ENCODE measurements at places on chromosomes 13 and 19.

GRCh38 chr13:100662468-100663211 is 12.0 kb downstream of the TMTC4 start:
- no peak for DNase-seq

GRCh38 chr13:28581451-28581850 is 77.5 kb upstream of the POMP start:
- DNase-seq, result no peak

GRCh38 chr13:101868585-101869469 is 416.4 kb downstream of the ITGBL1 start:
- DNase-seq, result no peak

- peak; percentile 14 for DNase-seq
Measured at GRCh38 chr13:33017323-33017929, 1.2 kb downstream of the KL start.

- DNase-seq, result no peak
Measured at GRCh38 chr13:80823472-80823871, 482.5 kb upstream of the SPRY2 start.

GRCh38 chr13:99289674-99290337 is 17.4 kb downstream of the GPR183 start:
- no peak for DNase-seq

DNA sequence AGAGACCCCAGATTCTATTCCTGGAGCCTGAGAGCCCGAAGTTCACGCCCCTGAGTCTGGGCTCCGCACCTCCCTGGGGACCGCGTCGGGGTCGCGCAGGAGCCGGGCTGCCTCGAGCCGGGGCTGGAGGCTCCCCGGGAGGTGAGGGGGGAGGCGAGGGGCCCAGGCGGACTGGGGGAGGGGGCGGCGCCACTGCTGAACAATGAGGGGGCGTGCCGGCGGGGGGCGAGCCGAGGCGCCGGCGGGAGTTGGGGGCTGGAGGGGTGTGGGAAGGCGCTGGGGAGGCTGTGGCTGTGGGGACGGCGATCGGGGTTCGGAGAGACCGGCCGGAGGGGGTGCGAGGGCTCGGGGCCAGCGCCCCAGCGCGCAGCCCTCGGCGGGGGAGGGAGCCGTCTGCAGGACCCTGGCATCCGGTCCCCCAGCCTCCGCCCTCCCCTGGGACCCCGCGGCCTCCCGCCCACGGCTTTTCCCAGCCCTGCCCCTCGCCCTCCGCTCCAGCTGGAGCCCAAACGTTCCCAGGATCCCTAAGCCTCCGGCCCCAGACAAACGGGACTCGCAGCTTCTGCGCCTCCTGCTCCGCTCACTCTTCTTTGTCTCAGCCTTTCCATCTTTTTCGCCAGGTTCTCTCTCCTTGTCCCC is 922 bp downstream of the PLEKHG2 start:
- no peak for DNase-seq

GRCh38 chr13:21005193-21005592 is 56.2 kb downstream of the LATS2 start:
- no peak for DNase-seq

- DNase-seq, result no peak
Measured at GRCh38 chr13:98878486-98879126, 99.3 kb downstream of the DOCK9 start.

GRCh38 chr13:114043421-114044053 is 69.7 kb upstream of the C13orf46 start:
- DNase-seq, result no peak

DNA sequence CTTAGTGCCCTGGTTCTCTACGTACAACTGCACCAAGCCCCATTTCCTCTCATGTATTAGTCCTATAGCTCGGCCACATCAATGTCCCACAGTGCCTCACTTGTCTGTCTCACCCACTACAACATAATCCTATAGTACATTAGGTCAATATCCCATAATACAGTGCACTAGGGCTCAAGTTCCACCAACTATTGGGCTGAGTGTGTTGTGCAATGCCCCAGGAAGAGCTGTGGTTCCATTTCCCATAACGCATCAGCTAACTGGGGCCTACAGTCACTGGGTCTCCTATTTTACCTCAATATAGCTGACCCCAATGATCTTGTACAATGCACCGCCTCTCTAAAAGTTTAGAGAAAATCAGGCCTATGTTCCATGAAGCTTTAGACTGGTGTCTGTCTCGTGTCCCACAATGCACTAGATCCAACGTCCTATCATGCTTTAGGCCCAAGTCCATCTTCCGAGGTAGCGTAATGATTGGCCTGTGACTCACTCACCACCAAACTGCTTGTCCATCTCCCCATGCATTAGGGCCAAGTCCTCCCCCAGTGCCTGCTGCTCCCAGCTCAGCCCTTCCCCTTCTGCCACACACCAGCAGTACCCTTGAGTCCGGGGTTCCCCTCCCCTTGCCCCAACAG is 21.8 kb downstream of the TSKS start:
- no peak for DNase-seq

DNA sequence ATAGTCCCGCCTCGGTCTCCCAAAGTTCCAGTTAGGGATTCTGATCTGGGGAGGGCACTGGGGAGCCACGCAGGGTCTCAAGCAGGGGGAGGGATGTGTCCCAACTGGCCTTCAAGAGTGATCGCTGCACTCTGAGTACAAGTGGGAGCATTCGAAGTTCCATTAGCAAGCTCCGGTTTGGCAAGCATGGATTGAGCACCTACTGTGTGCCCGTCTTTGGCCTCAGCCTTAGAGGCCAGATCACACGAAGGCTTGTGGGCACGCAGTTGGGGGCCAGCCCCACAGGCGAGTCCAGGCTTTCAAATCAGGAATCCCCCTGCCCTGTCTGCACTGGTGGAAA is 32.1 kb upstream of the TCF3 start:
- DNase-seq, result no peak

DNA sequence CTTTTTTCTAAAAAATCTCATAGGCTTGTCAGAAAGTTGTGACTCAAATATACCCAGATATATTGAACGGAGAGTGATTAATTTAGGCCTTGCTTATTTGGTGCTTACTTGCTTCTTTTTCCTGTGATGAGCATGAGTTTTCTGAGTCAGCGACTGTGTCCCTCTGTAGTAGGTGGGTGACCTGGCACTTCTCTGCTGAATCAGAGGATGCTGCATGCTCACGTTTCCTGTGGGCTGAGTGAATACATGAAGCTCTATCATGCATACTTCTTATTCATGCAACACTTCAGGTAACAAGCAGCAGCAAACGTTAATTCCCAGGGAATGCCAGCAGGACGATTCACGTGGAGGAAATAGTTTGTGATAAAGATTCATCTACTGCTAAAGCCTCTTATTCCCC is 245.0 kb downstream of the KLF5 start:
- no peak for DNase-seq

DNA sequence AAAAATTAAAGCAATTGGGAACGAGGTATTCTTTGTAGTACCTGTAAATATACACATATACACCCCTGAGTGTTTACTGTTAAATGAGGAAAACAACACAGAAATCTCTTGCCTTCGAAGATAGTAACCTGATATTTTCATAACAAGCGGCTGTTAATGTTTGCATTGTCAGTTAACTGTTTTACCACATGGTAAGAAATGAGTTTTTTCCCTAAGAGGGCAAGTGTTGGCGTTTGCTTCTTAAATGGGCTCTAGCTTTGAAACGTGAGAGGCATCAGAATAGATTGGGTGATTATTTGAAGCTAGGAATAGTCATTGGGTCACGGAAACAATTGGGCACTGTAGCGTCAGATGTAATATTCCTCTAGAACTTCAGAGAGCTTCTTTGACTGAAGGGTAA is 22.0 kb upstream of the UPF3A start:
- no peak for DNase-seq

DNA sequence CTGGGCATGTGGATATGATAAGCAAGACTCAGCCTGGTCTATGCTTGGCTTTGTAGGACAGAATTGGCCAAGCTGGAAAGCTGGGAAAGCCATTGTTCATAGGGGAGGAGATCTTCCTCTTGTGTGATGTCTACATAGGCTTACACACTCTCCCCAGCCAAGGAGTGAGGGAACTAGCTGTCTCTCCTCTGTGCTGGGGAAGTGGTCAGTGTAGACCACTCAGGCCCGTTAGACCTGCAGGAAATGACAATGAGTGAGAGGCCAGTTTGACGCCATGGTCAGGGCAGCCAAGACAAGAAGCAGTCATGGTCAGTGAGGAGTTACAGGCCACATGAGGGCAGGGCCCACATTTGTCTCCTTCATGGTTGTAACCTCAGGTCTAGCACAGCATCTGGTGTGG is 159.1 kb upstream of the KL start:
- no peak for DNase-seq

- no peak for DNase-seq
Measured at GRCh38 chr19:42400404-42400803, 10.3 kb upstream of the CNFN start.

DNA sequence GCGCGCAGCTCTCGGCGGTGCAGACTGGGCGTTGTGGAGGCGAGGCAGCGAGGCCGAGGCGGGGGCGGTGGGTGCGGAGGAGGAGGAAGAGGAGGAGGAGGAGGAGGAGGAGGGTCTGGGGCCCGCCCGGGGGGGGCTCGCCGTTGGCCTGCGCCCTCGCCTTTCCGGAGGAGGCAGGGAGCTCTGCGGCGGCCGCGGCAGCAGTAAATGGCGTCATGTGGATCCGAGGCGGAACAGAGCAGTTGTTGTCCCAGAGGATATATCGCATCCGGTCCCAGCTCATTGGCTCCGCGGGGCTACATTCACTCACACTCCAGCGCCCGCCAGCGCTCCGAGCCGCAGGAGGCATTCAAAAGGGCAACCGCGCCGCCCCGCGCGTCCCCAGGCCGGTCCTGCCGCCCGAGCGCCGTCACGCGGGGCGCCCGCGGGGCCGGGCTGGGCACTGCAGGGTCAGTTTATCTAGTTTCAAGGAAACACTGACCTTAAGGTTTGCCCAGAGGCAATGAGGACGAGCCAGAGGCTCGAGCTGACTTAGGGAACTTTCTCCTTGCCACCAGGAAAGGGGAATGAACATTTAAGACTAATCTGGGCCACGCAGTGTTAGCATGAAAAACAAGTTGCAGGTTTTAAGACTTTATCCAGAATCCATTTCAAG is at the start of gene SPRY2:
TSS of gene SPRY2 (minus strand) at position 26 of the 655 bp plus-strand sequence. CDS start 3,421 bp downstream, outside the sequence.
- DNase-seq, result peak; percentile 93

DNA sequence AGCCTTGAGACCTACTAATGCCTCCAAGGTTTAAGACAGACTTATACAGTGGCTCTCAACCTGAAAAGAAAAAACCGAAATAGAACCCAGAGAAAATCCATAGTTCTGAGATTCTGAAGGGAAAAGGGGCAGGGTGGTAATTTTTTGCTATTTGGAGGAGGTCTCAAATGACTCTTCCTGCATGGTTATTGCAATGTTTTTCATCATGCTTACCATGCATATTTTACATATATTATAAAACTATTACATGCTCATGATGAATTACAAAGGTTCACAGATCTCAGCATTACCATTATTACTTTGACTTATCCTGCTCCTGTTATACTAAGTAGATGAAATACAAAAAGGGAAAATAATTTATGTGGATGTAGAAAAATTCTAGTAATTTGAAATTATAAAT is 47.6 kb downstream of the N4BP2L2 start:
- no peak for DNase-seq

- no peak for DNase-seq
Measured at GRCh38 chr19:38850976-38851621, 1.3 kb upstream of the HNRNPL start.

- no peak for DNase-seq
Measured at GRCh38 chr19:30861919-30862318, 487.3 kb downstream of the TSHZ3 start.

- DNase-seq, result no peak
Measured at GRCh38 chr13:97212004-97212403, 10.1 kb upstream of the MBNL2 start.

- DNase-seq, result no peak
Measured at GRCh38 chr19:50214699-50215543, 11.5 kb downstream of the MYH14 start.

GRCh38 chr13:27047081-27047480 is 124.5 kb downstream of the USP12 start:
- no peak for DNase-seq

- DNase-seq, result no peak
Measured at GRCh38 chr13:90958866-90959265, 388.6 kb upstream of the MIR17HG start.

- DNase-seq, result no peak
Measured at GRCh38 chr13:109870696-109871370, 84.5 kb upstream of the IRS2 start.

GRCh38 chr13:40389081-40389641 is 277.3 kb downstream of the FOXO1 start:
- no peak for DNase-seq

DNA sequence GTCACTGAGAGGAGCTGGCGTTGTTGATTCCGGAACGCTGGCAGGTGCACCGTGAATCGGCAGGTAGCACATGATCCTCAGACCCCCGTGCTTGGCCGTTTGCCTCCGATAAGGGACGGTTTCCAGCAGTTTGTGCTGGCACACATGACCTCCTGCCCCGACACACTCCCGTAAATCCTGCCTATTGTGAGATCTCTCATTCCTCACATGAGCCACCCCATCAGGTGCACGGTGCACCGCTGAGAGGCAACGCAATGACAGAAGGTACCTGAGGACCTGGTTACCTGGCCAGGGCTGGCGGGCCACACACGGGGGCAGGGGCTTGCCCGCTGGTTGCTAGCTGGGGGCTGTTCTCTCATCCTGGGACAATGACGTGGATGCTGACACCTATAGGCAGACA is 2.1 kb upstream of the ADPRHL1 start:
- DNase-seq, result no peak

DNA sequence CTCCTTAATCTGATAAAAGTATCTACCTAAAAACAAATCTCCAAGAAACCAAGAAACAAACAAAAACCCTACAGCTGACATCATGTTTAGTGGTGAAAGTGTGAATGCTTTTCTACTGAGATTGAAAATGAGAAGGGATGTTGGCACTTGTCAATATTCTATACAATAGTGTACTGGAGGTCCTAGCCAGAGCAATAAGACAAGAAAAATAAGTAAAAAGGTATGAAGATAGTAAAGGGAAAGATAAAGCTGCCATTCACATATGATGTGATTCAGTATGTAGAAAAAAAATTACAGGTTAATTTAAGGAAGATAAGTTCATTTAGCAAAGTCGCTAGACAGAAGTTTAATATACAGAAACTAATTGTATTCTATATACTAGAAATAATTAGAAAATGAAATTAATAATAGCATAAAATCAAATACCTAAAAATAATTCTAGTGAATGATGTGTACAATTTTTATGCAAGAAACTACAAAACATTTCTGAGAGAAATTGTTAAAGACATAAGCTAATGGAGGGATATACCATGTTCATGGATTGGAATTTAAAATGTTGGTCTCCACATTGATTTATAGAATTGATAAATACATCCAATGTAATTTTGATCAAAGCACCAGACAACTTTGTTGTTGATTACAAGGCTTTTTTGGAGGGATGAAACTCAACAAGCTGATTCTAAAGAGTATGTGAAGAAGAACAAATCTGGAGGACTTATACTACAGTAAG is 2.4 kb upstream of the SLC7A10 start:
- no peak for DNase-seq

- DNase-seq, result no peak
Measured at GRCh38 chr19:3282564-3282963, 58.1 kb downstream of the CELF5 start.

DNA sequence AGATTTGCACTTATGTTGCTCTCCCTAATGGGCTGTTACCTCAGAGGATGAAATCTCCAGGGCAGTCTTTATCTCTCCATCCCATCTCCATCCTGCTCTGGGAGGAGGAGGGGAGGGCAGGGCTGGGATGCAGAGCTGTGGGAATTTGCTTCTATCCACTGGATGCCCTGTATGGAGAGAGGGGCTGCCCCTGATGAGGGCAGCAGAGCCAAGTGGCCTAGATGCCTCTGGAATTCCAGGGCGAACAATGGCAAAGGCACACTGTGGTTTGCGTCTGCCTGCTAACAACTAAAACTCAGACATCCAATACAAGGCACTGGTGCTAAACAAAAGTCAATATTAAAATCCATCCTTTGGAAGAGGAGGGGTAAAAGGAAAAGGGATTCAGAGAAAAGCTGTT is 165.1 kb downstream of the COG6 start:
- no peak for DNase-seq
